HS-5 (cell line): ENCODE measurements at places on chromosomes 5 and 9.

DNA sequence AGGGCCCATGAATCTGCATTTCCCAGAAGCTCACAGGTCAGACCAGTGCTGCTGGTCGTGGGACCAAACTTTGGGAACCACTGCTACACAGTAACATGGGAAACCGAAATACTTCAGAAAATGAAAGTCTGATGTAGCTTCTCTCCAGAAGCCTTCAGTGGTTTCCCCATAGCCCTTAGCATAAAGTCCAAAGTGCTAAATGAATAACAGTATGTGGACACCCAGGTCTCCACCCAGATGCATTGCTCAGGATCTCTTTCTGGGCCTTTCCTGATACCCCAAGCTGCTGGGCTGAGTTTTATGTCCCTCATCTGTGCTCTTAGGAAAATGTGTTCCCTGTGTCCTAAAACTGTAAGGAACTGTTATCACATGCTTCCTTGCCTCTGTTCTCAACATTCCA lies 100.4 kb downstream of the NFIB start:
- DNase-seq: no peak

DNA sequence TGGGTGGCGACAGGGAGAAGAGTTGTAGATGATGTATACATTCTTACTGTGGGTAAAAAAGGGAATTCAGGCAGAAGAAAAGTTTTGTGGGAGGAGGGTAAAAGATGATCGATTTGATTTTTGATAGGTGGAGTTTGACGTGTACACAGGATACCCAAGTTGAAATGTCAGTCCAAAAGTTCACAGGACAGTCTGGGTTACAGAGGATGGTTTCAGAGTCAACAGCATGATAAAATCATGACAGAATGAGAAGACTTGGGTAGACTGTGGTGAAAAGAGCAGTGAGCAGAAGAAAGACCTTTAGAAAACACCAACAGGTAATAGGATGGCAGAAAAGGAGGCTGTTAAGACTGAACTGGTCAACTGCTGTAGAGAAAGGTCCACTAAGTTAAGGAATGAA lies 72.2 kb upstream of the FRRS1L start:
- no peak for DNase-seq

- no peak for DNase-seq
These were observed 28.6 kb upstream of the C5orf63 start for GRCh38 chr5:127101935-127102334.

DNA sequence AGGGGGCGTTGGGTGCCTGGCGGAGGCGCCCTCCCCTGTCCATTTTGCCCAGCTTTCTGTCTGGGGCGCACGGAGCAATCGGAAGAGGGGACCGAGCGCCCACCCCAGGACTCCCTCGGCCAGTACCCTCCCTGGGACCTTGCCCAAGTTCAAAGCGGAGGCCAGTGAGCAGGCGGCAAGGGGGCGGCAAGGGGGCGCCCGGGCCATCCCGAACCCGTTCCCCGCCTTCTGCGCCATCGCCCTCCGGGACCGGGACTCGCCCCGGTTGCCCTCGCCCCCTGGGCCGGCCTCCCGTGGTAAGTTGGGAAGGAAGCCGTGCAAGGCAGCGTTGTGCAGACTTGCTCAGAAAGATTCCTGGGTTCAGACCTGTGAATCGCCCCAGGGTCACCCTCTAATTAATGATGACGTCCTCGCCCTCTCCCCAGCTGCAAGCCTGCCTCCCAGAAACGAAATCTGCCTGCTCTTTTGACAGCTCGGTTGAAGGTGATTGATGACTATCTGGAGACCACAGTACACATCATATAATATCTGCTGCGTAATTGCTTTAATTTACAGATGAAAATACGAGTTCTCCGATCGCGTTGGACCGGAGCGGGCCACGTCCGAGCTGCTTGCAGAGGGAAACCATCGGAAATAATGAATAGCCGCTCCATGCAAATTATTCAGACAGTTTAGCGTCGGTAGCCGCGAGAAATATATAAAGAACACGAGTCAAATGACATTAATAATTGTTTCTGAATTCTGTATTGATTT lies 1.4 kb upstream of the IRX4 start:
- DNase-seq: no peak

DNA sequence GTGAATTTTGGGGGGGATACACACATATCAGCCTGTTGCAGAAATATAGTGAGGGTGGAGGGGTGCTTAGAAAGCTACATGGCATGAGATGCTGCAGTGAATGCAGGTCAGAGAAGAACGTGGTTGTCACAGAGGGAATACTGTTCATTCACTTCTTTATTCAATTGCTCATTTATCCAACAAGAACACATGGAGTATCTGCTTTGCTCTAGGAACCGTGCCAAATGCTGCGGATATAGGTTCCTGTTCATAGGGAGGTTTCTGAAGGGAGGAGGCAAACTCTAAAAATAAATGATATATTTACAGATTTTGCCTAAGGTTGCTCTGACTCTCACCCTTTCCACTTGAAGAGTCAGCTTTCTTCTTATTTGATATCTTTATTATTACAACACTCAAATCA lies 444.3 kb upstream of the CLINT1 start:
- no peak for DNase-seq
